ENCODE measurements at places on chromosomes 12 and 14.

GRCh38 chr12:26092346-26093105 lies 32.3 kb downstream of the BHLHE41 start:
- no peak for DNase-seq

DNA sequence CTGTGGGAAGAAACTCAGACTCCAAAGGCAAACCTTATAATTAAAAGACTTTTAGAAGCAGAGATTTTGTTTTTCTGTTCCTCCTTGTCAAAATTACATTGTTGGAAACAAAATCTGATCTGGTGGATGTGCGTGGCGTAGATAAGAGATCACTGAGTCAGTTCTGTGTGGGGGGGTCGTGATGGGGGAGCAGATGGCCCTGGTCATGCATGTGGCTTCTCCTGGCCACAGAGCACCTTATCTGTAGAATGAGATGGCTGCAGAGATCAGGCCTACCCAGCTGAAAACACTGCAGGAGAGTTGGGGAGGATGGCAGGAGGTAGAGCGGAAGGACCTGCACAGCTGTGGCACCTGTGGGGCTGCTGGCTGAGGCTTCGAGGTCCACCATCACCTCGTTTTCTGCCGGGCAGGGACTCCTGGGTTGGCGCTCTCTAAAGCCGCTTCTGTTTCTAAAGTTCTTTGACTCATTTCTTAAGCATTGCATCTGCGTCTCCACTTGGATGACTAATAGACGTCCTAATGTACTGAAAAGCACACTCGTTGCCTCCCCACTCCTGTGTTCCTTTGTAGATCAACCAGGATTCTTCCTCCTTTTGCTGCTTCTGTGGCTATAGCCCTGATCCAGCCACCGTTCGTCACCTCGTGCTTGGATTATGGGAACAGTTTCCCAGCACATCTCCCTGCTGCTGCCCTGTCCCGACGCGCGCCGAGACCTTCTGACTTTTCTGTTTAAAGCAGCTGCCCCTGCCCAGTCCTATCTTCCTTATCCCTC lies 93.4 kb downstream of the TSPAN9 start:
- peak; percentile 81 for DNase-seq

GRCh38 chr12:88644946-88645702 lies 64.9 kb upstream of the KITLG start:
- no peak for DNase-seq

GRCh38 chr12:14418451-14418890 lies 53.0 kb downstream of the ATF7IP start:
- DNase-seq: peak; percentile 8

DNA sequence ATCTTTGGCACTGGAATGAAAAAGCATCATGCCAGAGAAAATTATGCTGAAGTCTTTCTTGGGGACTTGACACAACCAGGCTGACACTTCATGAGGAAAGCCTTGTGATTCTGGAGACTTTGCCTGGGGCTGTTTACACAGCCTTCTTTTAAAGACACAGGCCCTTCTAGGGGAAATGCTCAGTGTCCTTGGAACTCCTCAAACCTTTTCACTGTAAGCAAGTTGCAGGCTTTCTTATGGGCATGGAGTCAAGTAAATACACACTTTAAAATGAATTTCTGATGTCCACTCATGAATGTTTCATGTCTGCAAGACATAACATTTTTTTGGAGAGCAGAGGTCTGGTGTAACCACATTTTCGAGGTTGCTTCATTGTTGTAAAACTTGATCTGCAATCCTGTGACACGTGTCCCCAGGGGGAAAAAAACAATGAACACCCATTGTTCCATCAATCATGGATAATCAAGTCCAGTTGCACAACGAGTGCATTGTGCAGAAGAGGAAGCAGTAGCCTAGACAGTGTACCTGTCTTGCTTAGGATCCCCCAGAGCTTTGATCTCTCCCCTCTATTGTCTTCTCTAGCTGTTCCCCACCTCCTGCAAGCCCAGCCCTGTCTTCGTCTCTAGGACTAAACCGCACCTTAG lies 155.1 kb upstream of the PRICKLE1 start:
- DNase-seq: peak; percentile 42

All from AG08395 (cell line).